Upper lobe of right lung (tissue), 1 donor: ENCODE measurements at places on chromosomes 3 and 15. TPM values are rescaled to one million over a fixed set of nuclear protein-coding genes. Genes with fewer than 3 reads are reported as not detected.

Gene TUSC7
- not detected for total RNA-seq

DNA sequence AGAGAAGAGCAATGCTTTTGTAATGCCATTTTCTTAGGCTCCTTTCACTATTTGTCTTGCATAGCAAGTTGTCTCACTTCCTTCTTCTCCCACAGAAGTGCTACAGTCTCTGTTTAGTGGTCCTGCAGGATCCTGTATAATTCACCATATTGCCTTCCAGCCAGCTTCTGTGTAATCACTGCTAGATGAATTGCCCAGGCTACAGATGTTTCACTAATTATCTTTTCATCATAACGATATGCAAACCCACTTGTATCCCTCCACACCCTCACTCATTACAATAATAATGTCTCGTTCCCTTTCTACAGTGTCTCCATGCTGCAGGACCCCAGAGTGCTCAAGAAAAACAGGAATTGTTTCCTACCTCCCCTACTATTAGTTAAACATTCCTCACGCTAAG lies 402.9 kb downstream of the TBL1XR1 start:
- no peak for DNase-seq
- H3K4me1 ChIP-seq: no peaks in the 10 kb centered on the region
- no peaks in the 10 kb centered on the region for H3K27me3 ChIP-seq
- H3K36me3 ChIP-seq: no peaks in the 10 kb centered on the region
- H3K27ac ChIP-seq: no peak overlapping the region

GRCh38 chr3:97636465-97636864 lies 128.1 kb upstream of the ARL6 start:
- no peak overlapping the region for H3K27ac ChIP-seq
- H3K36me3 ChIP-seq: no peaks in the 10 kb centered on the region
- H3K27me3 ChIP-seq: no peaks in the 10 kb centered on the region
- H3K4me3 ChIP-seq: no peak overlapping the region

DNA sequence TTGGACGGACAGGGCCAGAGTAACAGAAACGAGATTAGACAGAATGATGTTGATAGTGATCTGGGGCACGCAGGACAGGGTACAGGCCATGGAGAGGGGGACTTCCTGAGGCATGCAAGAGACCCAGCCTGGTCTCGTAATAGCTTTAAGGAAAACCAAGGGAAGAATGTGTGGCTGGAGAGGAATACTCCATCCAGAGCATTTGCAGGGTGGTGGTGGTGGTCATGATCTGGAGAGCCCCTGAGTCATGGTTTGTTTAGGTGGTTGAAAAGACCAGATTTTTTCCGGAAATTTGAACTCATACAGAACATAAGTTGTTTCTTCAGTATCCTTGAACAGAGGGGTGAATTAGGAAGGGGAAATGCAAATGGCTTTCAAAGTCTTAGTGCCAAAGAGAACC lies 138.5 kb downstream of the DUT start:
- no peak overlapping the region for H3K27ac ChIP-seq
- H3K4me3 ChIP-seq: no peak overlapping the region
- H3K4me1 ChIP-seq: no peaks in the 10 kb centered on the region
- H3K27me3 ChIP-seq: no peaks in the 10 kb centered on the region

DNA sequence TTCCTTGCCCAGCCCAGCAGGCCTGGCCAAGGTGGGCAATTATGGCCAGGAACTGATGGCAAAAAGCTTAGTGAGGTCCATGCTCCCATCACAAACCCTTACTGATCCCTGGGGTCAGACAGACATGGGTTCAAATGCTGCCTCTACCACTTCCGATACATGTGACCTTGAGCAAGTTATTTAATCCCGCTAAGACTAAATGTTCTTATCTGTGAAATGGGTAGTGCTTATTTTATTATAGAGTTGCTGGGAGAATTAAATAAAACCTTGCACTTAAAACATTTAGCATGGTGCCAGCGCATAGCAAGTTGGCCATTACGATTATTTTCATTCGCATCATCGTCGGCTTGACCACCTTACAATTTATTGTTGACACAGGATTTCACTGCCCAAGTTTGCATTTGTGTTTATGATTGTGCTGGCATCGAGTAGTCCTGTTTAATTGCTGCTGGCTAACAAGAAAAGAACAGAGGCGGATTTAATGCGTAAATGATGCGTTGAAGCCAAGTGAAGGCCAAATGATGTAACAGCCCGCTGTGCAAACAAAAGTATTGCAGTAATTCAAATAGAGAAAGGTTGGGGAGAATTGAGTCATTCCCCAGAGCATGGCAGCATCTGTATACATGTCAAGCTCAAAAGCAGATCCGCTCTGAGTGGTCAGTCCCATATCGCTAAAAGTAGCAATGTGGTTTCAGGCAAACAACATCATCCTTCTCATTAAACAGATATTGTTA lies 7.3 kb upstream of the FURIN start:
- H3K27ac ChIP-seq: no peak overlapping the region
- no peaks in the 10 kb centered on the region for H3K27me3 ChIP-seq
- H3K4me1 ChIP-seq: no peaks in the 10 kb centered on the region
- DNase-seq: no peak

DNA sequence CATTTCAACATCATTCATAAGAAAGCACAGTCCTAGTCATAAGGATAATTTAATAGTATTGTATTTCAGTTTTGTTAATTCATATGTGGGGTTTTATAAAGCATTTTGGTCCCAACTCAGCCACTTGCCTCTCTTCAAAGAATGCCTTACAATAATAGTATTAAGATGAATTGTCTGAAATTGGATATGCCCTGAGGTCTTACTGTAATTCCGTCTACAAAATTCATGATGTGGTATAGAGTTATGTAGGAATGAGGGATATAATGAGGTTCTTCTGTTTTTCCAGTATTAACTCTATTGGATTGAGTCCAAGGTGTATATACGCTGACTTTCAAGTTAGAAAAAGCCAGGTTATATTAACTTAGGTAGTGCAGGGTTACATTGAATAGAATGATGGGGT lies 177.0 kb downstream of the GOLIM4 start:
- H3K27me3 ChIP-seq: no peaks in the 10 kb centered on the region
- H3K36me3 ChIP-seq: no peaks in the 10 kb centered on the region
- no peak for DNase-seq
- no peak overlapping the region for H3K27ac ChIP-seq
- no peaks in the 10 kb centered on the region for H3K4me1 ChIP-seq
- H3K4me3 ChIP-seq: no peak overlapping the region

DNA sequence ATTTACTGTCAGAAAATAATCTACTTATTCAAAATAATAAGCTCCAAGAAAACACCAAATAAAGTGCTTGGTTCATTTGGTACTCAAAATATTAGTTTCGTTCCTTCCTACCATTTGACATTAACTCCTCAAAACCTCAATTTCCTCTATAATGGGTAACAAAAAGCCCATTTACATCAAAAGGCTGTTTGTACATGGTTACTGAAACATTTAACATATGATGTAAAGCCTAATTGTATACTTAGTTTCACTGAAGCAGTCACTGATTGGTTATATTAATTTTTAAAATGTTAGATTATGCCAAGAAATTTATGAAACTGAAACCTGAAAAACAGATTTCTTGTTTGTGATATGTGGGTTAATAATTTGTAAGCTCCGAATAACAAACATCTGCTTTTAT lies 14.7 kb downstream of the XRN1 start:
- no peak overlapping the region for H3K27ac ChIP-seq
- no peaks in the 10 kb centered on the region for H3K4me1 ChIP-seq
- no peak for DNase-seq
- H3K27me3 ChIP-seq: no peaks in the 10 kb centered on the region
- no peak overlapping the region for H3K4me3 ChIP-seq

Gene SNAP23
- total RNA-seq: 81.9 TPM

DNA sequence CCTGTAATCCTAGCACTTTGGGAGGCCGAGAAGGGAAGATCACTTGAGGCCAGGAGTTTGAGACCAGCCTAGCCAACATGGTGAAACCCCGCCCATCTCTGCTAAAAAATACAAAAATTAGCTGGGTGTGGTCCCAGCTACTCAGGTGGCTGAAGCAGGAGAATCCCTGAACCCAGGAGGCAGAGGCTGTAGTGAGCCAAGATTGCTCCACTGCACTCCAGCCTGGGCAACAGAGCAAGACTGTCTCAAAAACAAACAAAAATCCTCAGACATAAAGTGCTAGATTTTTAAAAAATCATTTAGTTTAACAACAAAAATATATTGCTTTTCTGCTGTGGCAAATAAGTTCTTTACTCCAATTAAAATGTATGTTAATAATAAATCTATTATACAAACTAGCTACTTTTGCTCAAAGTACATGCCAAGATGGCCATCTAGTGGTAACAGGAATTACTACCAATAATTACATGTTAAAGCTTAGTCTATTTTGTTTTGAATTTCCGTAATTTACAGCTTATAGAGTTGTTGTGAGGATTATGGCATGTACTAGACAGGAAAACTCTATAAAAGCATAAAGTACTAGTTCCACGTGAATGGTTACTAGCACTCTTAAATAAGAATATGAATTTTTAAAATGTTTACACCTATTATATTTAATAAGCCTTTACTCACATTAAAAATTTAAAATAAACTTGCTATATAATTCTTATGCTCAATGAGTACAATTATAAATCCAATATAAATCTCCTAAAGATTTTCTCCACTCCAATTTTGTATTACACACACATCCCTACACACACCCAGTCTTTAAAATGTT lies 39.0 kb downstream of the GABPB1 start:
- H3K36me3 ChIP-seq: no peaks in the 10 kb centered on the region
- no peak overlapping the region for H3K27ac ChIP-seq
- H3K4me3 ChIP-seq: no peak overlapping the region
- no peak for DNase-seq
- H3K27me3 ChIP-seq: no peaks in the 10 kb centered on the region
